ENCODE measurements at places on chromosomes 7 and 10. TPM values are rescaled to one million over a fixed set of nuclear protein-coding genes. Genes with fewer than 3 reads are reported as not detected.

The TMEM106B gene
- total RNA-seq, result 92.7 TPM

The IKZF1 gene
- total RNA-seq, result 12.7 TPM

The MUC12 gene
- not detected for total RNA-seq

The MNX1 gene
- total RNA-seq, result 0.18 TPM

The UPP1 gene
- total RNA-seq, result 9.6 TPM

The CCDC126 gene
- 18.6 TPM for total RNA-seq

The GBX1 gene
- 0.64 TPM for total RNA-seq

The HOXA1 gene
- 1.7 TPM for total RNA-seq

The CPED1 gene
- total RNA-seq, result 40.0 TPM

The BCAP29 gene
- 42.9 TPM for total RNA-seq

The COL1A2 gene
- 1,434 TPM for total RNA-seq

The H2BK1 gene
- total RNA-seq, result not detected

The DNAJC9 gene
- total RNA-seq, result 18.6 TPM

The ASB10 gene
- total RNA-seq, result 3.4 TPM

The SLC39A12 gene
- total RNA-seq, result not detected

The SLC16A9 gene
- 15.4 TPM for total RNA-seq

The ASB15 gene
- total RNA-seq, result 4.4 TPM

The SPDYE3 gene
- total RNA-seq, result not detected

The FFAR4 gene
- 0.23 TPM for total RNA-seq

The KNDC1 gene
- total RNA-seq, result 8.3 TPM

The LIPM gene
- total RNA-seq, result not detected

The AKR1C8 gene
- total RNA-seq, result 0.41 TPM

The TFR2 gene
- 5.3 TPM for total RNA-seq

The HMX3 gene
- total RNA-seq, result 0.82 TPM

The JCAD gene
- 28.4 TPM for total RNA-seq

The GIMAP6 gene
- total RNA-seq, result 18.9 TPM

The SMO gene
- 75.1 TPM for total RNA-seq

The PPP1R17 gene
- total RNA-seq, result not detected

The ZPBP gene
- 0.88 TPM for total RNA-seq

The SMKR1 gene
- 0.53 TPM for total RNA-seq

The PITX3 gene
- 3.7 TPM for total RNA-seq

The SYT15 gene
- 2.7 TPM for total RNA-seq

The AOC1 gene
- total RNA-seq, result 82.9 TPM

The SYCE1 gene
- total RNA-seq, result not detected

The SNX10 gene
- 10.6 TPM for total RNA-seq

The CPA2 gene
- 0.18 TPM for total RNA-seq

The ADAM12 gene
- 54.4 TPM for total RNA-seq

Measured in metanephros (tissue), 2 donors.